ENCODE measurements at places on chromosomes 3 and 15.

DNA sequence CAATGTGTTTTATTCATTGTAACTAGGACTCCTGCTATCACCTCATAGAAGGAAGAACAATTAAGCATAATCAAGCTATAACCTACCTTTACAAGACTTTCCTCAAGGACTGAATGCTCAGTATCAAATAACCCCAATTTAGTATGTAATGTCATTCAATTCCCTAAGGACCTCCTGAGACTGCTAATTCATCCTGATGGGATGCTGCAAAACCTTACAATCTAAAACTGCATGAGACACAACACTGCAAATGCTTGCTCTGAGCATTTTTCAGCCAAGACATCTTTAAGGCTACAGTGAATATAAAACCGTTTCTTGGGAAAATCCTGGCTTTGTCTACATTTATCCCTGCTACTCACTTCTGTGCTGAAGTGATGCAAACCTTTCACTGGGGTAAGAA lies 69.9 kb downstream of the RYK start:
- DNase-seq: no peak

- DNase-seq: no peak
Observed at GRCh38 chr15:101773496-101774100, 29.7 kb upstream of the OR4F6 start.

DNA sequence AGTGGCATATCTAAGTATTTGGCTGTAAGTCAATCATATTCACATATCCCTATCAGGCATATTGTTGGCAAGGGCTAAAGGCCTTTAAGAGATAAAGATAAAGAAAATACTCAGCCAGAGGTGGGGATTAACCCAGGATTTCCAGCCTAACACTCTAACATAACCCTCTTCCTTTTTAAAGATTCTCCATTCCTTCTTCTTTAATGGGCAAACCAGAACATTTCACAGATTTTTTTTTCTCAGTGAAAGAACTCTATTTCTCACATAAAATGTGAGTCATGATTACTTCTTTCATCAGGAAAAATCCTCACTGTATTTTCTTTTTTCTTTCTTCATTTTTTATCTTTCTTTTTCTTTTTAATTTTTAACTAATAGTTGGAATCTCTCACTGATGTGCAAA lies 200.4 kb downstream of the NR1D2 start:
- no peak for DNase-seq

GRCh38 chr3:33915796-33916546 lies 117.5 kb downstream of the PDCD6IP start:
- no peak for DNase-seq

DNA sequence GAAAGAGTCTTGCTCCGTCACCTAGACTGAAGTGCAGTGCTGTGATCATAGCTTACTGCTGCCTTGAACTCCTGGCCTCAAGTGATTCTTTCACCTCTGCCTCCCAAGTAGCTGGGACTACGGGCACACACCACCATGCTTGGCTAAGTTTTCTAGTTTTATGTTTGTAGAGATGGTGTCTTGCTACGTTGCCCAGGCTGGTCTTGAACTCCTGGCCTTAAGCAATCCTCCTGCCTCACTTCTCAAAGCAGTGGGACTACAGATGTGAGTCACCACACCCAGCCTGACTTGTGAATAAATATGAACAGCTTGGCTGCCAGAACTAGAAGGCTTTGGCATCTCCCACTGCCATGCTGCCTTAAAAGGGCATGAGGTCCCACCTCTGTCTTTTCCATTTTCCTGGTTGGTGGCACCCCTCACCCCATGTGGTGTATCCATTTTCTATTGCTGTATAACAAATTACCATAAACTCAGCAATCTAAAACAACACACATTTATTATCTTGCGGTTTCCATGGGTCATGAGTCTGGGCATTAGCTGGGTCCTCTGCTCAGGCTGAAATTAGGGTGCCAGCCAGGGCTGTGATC lies 44.3 kb downstream of the PTPRG start:
- no peak for DNase-seq

DNA sequence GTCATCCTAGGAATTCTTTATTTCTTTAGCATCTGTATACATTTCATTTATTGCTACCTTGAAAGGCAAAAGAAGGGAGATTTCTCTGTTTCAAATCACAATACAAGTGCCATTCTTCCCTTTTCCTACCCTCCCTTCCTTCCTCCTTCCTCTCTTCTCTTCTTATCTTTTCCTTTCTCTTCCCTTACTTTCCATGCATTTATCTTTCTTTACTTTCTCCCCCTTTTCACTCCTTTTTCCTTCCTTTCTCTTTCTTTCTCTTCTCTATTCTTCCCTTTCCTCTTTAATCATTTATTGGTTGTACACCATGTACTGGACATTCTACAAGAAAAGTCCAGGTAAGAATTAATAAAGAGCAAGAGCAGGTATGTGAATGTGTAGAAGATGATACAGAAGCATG lies 251.0 kb upstream of the PEX5L start:
- no peak for DNase-seq

DNA sequence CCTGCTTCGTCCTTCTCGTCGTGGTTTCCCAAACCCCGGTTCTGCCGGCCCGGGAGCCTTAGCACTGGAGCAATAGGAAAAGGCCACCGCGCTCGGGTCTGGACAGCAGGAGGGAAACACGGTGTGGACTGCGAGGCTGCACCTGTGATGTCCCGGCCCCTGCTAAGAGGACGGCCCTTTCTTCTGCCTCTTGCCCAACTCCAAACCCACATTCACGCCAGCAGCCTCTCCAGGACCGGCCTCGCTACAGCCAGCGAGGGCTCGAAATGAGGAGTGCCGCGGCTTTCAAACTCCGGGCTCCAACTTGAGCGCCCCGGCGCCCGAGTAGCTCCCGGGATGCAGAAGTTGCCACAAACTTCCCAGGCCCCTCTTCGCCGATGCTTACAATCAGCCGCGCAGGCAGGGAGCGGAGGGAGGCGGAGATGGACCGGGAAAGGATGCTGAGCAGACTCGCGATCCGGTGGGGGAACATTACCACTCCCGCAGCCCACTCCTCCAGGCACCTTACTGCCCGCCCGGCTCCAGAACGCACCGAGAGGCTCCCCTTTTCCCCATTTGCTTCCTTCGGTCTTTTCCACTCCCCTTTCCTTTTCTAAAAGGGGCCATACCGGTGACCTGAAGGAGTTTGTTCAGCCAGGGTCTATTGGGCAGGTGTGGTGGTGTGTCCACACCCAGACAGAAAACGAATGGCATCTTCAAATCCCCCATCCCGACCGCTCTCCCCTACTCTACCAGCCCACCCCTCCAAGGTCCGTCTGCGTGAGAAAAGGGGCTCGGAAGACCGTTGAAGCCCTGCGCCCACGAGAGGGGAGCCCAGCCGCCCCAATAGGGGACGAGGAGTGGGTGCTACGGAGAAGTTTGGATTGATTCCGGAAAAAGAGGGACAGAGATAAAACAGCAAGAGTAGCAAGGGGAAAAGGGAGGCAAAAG lies 18.8 kb upstream of the SATB1 start:
- peak; percentile 22 for DNase-seq

DNA sequence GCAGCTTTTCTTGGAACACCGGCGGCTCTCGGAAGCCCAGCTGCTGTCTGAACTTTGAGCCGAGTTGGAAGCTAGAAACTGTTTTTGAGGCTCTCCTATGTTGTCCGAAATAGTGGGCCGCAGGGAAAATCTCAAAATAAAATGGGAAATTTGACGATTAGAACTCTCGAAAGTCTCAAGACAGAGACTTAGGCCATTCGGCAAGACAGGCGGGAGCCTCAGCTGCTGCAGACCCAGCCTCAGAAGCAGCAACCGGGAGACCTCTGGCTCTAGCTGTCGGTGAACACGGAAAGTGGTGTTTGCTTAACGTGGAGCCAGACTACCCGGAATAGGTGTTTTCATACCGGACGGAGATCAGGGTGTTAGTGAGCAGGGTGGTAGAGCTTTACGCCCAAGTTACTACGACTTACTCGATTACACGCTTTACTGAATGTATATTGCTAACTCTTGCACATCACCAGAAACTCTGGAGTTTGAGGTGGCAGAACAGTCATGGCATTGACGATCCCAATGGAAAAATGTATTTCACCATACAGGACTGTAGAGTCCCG lies 357 bp upstream of the MAN2C1 start:
- no peak for DNase-seq

GRCh38 chr3:48431224-48432029 lies 1.5 kb upstream of the PLXNB1 start:
- no peak for DNase-seq

- no peak for DNase-seq
Observed at GRCh38 chr3:193620057-193620456, 27.0 kb downstream of the OPA1 start.

DNA sequence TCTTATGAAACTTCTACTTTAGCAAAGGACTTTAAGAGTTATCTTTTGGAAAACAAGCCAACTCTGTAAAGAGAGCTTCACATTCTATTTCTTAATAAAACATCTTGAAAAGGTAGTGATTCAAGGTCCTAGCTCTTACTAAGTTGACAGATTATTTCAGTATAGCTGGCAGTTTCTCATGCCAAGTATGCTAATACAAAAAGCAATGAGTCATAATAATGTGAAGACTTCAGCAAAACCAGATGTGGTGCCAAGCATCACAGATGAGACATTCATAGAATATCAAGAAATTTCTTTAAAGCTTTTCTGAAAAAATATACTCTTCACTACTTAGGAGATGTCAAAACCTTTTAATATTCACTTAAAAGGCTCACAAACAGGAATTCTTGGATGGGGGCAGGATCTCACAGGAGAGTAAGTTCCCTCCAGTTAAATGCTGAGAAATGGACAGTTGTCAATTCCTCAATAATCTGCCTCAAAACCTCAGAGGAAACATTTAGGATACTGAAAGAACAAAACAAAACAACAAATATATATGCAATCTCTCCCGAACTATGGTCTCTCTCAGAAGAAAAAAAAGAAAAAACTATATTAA lies 45.6 kb downstream of the DCBLD2 start:
- no peak for DNase-seq

DNA sequence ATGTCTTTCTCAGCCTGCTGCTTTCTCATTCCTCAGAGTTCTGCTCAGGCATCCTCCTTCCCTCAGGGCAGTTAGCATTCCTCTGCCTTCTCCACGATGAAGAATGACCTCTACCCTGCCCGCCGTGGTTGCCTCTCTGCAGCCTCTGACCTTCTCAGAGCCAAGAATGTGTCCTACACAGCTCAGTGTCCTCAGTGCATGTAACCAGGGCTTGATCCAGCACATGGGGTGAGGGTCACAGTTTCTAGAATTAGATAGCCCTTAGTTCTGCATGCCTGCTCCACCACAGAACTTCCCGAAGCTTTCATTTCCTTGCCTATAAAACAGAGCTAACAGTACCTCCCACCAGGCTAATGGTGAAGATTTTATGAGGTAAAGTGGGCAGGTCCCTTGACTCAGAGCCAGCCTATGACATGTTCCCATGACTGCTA lies 182.1 kb downstream of the CLSTN2 start:
- DNase-seq: no peak

- DNase-seq: no peak
Observed at GRCh38 chr15:39269352-39269751, 311.5 kb upstream of the THBS1 start.

DNA sequence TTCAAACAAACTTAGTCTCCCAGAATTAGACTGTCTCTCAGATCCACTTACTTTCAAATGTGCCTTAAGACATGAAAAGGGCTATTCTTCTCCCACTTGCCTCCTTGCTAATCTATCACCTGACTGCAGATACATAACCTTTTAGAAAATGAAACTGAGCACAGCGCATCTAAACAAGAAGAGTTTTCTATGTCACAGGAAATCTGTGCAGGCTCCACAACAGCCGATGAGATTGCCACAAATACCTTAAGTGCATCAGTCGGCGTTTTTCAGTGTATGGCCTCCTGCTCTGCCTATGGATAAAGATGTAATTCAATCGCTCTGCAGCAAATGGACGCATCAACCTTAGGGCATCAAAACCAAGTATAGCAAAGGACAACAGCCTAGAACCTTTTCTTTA lies 544.2 kb downstream of the FOXP1 start:
- DNase-seq: no peak

Data from activated gamma-delta T cell treated with Interleukin-2 at 50 U/mL for 16 hours (primary cell).